Activated CD8-positive, alpha-beta memory T cell treated with anti-CD3 and anti-CD28 coated beads, Interleukin-2, amount 50 U/mL, for 4 hours (primary cell): ENCODE measurements at places on chromosomes 3 and 15.

DNA sequence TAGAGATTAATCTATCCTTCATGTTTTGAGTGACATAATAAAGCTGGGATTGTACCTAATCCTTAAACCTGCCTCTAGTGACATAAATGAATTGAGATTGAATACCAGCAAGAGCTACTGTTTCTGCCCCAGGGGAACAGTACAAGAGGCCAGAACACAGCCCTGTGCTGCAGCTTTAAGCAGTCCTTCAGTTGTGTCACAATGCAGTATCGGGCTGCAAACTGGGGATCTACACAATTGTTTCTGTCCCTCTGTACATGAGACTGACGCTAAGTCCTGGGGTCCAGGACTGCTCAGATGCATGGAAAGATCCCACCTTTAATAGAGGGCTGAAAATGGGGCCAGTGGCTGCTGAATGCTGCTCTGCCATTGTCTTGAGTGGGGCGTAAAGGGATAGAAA, 87.5 kb downstream of the MINAR1 start:
- no peak for DNase-seq

GRCh38 chr3:187025254-187025655, 94.9 kb downstream of the ST6GAL1 start:
- DNase-seq = peak; percentile 51

DNA sequence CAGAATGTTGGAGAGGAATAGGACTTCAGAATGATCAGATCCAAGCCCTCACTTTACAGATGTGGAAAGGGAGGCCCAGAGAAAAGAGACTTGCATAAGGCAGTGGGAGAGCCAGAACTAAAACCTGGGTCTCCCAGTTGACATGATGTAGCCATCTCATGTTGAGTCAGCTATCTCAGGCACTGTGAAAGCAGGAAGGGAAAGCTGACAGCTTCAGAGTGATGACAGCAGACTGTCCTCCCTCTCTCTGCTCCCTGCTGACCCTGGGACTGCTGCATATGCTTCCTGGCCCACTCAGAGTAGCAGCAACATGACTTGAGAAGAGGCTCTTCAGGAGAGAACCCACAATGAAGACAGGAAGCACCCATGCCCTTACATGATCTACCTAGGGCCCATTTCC, 14.7 kb downstream of the FHIT start:
- no peak for DNase-seq

GRCh38 chr15:76345880-76346668, 9.5 kb downstream of the ISL2 start:
- DNase-seq = no peak

- no peak for DNase-seq
Observed at GRCh38 chr3:102225407-102226132, 209.2 kb upstream of the ZPLD1 start.

DNA sequence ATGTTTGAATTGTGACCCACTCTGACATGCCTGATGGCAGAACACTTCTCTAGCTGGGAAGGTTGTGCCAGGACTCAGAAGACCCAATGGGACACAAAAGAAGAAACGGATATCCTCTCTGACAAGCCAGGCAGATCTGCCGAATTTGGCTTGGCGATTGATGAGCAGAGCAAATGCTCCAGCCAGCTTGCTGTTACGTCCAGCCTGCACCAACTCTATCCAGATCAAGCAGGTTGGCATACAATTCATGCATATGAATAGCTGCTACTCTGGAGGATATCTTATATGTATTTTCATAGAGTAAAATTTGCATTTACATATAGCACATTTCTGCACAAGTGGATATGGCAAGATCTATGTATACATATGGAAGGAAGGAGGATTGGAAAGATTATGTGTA, 102.8 kb downstream of the PEX5L start:
- DNase-seq = no peak

DNA sequence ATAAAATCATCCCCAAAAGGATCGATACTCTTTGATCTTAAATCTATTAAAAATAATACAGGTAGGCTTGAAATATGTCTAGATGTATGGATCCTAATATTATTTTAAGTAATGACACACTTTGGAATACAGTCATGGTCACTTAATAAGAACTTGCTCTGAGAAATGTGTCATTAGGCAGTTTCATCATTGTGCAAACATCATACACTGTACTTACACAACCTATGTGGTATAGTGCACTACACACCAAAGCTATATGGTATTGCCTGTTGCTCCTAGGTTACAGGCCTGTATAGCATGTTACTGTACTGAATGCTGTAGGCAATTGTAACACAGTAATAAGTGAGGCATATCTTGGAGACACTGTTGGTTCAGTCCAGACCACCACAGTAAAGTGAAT, 307.1 kb downstream of the RAP2B start:
- DNase-seq = no peak

GRCh38 chr3:76776927-76777326, 263.0 kb upstream of the ROBO2 start:
- no peak for DNase-seq

DNA sequence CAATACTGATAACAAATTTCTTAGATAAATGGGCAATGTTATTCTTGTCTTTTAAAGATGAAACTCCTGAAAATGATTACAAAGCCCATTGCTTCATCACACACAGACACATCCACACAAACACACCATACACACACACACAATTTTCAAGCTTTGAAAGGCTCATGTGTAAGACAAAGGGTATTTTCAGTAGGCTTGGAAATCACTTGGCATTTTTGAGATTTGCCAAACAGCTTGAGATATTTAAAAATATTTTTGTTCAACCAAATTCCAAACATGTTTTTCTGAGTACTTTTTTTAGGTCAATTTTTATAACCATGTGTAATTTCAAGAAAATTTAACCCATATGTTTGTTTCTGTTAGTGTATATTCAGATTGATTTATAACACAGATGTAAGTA, 283.7 kb downstream of the ROBO2 start:
- DNase-seq = no peak

DNA sequence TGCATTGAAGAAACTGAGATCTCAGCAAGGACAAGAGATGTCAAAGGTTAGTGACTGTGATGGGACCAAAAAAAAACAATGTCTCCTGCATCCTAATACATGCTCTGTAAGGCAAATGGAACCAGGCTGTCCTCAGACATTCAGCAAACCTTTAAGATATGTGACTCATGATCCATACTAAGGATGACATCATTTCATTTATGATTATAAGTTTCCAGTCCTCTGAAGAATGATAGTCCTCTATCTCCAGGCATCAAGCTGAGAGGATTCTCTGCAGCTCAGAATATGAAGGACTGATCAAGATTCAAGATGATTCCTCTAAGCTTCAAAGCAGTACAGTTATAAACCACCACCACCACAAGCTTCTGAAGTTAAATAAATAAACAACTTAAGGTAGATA, 47.6 kb downstream of the SSR3 start:
- DNase-seq = no peak

GRCh38 chr3:13262493-13263211, 157.5 kb downstream of the NUP210 start:
- DNase-seq = no peak
